ENCODE measurements at places on chromosomes 12 and 14.

DNA sequence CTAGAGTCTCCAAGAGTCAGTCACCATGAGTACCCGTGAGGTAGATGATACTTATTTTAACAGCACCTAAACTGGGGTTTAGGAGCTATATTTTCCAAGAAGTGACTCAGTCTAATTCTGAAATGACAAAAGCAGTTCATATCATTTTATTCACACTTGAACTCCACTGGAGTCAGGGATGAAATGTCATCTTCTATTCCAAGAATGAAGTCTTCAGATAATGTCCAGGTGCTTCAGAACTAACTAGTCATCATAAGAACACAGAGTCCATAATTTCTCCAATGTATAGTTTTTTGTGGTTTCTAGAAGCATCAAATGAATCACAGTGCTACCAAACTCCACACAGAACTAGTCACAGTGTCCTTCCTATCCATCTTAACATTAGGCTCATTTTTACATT is 13.3 kb downstream of the DNM1L start:
- H3K4me1 ChIP-seq, result no peaks in the 10 kb centered on the region
- no peak overlapping the region for H3K27ac ChIP-seq
- no peak for DNase-seq
- H3K36me3 ChIP-seq, result peaks cover 2% of the 10 kb centered on the region

GRCh38 chr12:118959985-118960560 is 21.3 kb upstream of the SRRM4 start:
- no peak overlapping the region for H3K27ac ChIP-seq
- no peak for DNase-seq
- H3K36me3 ChIP-seq, result no peaks in the 10 kb centered on the region
- no peaks in the 10 kb centered on the region for H3K27me3 ChIP-seq
- no peaks in the 10 kb centered on the region for H3K4me1 ChIP-seq
- H3K4me3 ChIP-seq, result no peak overlapping the region

DNA sequence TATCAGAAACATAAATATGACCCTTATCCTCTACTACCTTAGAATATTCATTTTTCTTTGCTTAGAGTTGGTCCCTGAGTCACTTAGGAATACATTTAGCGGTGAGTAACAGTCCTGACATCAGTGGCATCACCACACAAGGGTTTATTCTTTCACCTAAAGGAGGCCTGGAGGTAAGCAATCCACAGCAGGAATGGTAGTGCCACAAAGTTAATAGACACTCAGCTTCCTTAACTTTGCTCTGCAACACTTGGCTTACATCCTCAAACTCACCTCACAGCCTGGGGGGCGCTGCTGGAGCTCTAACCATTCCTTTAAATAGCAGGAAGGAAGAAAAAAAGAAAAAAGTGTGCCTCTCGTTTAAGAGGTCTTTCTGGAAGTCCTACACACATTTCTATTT is 29.1 kb downstream of the BBOF1 start:
- H3K36me3 ChIP-seq, result no peaks in the 10 kb centered on the region
- DNase-seq, result peak; percentile 20
- no peak overlapping the region for H3K27ac ChIP-seq
- no peaks in the 10 kb centered on the region for H3K4me1 ChIP-seq
- no peak overlapping the region for H3K4me3 ChIP-seq

GRCh38 chr14:43540948-43541347 is 966.1 kb downstream of the FSCB start:
- no peak overlapping the region for H3K27ac ChIP-seq
- DNase-seq, result no peak
- no peaks in the 10 kb centered on the region for H3K27me3 ChIP-seq
- no peaks in the 10 kb centered on the region for H3K36me3 ChIP-seq

DNA sequence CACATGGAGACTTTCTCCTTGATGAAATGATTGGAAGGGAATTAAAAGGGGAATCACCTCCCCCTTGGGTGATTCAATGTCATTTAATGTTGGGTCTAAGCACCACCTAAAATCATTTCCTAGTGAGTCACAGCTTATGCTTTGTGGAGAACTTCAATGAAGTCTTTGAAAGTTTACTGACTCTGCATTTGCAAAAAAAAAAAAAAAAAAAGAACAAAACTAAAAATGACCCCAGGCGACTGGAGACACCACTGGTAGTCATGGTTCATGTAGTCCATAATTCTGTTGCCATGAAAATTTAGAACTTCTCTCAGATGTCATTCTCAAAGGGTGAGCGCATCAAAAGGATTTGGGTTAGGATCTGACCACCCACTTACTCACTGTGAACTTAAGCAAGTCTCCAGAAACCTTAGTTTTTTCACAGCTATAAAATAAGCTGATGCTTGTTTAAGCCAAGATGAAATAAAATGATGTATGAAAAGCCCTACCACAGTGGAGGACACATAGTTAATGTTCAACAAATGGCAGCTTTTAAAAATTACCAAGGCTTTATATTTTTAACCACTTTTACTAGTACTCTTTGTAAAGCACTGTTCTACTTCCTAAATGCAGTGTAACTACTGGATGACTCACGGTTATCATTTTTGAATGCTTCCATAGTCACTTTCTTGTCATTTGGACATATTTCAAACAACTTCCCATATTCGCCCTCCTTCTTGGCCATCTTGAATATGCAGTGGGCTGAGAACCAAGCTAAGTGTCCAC is 18.1 kb upstream of the KSR2 start:
- no peaks in the 10 kb centered on the region for H3K4me1 ChIP-seq
- no peak for DNase-seq
- no peaks in the 10 kb centered on the region for H3K36me3 ChIP-seq

GRCh38 chr12:4855121-4855924 is 54.4 kb upstream of the KCNA1 start:
- H3K4me1 ChIP-seq, result no peaks in the 10 kb centered on the region
- no peak overlapping the region for H3K4me3 ChIP-seq
- H3K27ac ChIP-seq, result no peak overlapping the region
- H3K36me3 ChIP-seq, result no peaks in the 10 kb centered on the region

DNA sequence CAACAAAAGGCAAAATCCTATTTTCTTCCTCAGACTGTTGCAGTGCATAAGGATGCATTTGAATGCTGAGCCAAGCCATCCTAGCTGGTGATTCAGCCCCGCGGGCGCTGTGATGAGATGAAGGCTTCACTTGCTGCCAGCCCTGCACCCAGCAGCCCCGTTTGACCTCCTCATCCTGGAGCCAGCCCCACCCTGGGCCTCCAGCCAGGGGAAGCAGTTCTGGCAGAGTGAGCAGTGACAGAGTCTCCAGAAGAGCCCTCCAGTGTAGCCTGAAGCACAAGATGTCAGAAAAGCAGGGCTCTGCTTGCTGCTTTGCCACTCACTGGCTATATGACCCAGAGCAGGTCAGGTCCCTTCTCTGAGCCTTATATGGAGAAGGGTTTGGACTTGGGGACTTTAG is 96.2 kb upstream of the HSPB8 start:
- no peaks in the 10 kb centered on the region for H3K36me3 ChIP-seq
- H3K4me1 ChIP-seq, result no peaks in the 10 kb centered on the region
- H3K4me3 ChIP-seq, result no peak overlapping the region

DNA sequence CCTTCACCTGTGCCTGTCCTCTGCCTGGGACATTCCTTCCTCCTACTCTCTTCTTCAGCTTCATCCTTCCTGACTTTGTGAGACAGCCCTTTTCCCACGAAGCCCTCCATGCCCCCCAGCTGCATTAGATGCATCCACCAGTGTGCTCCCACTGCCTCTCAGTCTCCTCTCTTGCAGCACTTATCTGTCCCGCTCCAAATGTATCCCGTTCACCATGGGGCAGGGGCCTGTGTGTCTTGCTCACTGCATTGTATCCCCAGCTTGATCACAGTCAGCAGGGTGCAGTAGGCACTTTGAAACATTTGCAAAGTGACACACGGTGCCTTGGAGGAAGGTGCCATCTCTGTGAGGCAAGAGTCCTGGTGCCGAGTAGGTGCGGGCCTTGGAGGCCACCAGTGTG is 104.0 kb downstream of the SLC25A47 start:
- no peaks in the 10 kb centered on the region for H3K27me3 ChIP-seq
- no peak overlapping the region for H3K4me3 ChIP-seq
- H3K36me3 ChIP-seq, result no peaks in the 10 kb centered on the region
- H3K27ac ChIP-seq, result no peak overlapping the region
- H3K4me1 ChIP-seq, result no peaks in the 10 kb centered on the region
- DNase-seq, result no peak

GRCh38 chr12:108768591-108769500 is 37.5 kb upstream of the CORO1C start:
- H3K4me1 ChIP-seq, result no peaks in the 10 kb centered on the region
- no peak for DNase-seq
- no peaks in the 10 kb centered on the region for H3K36me3 ChIP-seq

GRCh38 chr12:83945871-83946270 is 966.7 kb downstream of the SLC6A15 start:
- no peaks in the 10 kb centered on the region for H3K4me1 ChIP-seq
- DNase-seq, result peak; percentile 31
- no peak overlapping the region for H3K4me3 ChIP-seq
- no peaks in the 10 kb centered on the region for H3K36me3 ChIP-seq
- H3K27me3 ChIP-seq, result no peaks in the 10 kb centered on the region

DNA sequence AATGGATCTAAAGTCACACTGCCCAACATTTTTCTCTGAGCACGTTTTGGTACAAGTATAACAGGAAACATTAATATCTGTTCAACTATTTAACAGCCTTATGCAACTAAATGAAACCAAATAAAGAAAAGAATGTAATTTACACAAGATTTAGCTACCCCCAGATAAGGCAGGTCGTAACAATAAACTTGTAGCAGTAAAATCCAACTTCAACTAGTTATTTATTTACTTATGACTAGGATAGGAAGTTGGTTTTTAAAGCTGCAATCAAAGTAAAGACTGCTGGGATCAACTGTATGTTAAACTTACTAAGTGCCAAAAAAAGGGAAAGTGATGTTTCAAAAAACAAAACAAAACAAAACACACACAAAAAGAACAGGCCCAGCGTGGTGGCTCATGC is 30.9 kb downstream of the FERMT2 start:
- no peaks in the 10 kb centered on the region for H3K27me3 ChIP-seq
- peaks cover 41% of the 10 kb centered on the region for H3K4me1 ChIP-seq
- peaks cover 2% of the 10 kb centered on the region for H3K36me3 ChIP-seq
- DNase-seq, result peak; percentile 51

- H3K4me1 ChIP-seq, result no peaks in the 10 kb centered on the region
- no peak overlapping the region for H3K27ac ChIP-seq
- H3K4me3 ChIP-seq, result no peak overlapping the region
- H3K27me3 ChIP-seq, result no peaks in the 10 kb centered on the region
- no peak for DNase-seq
- H3K36me3 ChIP-seq, result peaks cover 10% of the 10 kb centered on the region
These were observed 18.0 kb upstream of the ATF1 start for GRCh38 chr12:50745861-50746260.

DNA sequence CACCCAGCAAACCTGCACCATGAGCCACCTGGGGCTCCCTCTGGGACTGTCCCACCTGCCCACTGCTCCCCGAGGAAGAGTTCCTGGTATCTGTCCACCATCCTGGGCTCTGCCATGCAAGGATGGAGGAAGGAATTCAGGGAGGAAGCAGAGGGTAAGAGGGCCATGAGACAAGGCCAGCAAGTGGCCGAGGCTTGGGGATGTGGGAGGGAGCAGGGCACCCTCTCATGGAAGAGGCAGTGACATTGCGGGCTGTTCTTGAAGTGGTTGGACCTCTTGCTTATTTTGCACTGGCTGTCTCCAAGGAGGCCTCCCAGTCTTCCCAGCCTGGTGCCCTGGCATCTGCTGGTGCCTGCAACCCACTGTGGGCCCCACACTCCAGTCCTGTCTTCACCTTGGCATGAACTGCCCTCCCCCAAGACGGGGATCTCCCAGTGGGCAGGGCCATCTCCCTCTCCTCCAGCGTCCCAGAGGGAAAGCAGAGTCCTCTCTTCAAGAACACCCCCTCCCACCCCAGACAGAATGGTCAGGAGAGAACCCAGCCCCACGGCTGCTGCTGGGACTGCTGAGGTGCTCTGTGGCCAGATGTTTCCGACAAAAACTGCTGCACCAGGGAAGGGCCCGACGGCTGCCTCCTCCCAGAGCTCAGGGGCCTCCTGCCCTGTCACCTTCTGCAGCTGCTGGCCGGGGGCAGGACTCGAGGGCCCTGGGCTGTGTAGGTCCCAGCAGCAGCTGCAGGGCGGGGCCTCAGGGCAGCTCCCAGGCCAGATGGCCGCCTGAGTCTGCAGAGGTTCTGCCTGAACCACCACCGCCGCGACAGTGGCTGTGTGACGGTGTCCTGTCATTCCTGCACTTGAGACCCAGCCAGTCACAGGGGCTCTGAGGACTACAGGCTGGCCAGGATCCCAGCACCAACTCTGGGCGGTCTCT is 1.8 kb upstream of the AKT1 start:
- H3K4me1 ChIP-seq, result peaks cover 14% of the 10 kb centered on the region
- H3K4me3 ChIP-seq, result no peak overlapping the region
- no peak overlapping the region for H3K27ac ChIP-seq
- DNase-seq, result no peak
- no peaks in the 10 kb centered on the region for H3K27me3 ChIP-seq
- no peaks in the 10 kb centered on the region for H3K36me3 ChIP-seq

DNA sequence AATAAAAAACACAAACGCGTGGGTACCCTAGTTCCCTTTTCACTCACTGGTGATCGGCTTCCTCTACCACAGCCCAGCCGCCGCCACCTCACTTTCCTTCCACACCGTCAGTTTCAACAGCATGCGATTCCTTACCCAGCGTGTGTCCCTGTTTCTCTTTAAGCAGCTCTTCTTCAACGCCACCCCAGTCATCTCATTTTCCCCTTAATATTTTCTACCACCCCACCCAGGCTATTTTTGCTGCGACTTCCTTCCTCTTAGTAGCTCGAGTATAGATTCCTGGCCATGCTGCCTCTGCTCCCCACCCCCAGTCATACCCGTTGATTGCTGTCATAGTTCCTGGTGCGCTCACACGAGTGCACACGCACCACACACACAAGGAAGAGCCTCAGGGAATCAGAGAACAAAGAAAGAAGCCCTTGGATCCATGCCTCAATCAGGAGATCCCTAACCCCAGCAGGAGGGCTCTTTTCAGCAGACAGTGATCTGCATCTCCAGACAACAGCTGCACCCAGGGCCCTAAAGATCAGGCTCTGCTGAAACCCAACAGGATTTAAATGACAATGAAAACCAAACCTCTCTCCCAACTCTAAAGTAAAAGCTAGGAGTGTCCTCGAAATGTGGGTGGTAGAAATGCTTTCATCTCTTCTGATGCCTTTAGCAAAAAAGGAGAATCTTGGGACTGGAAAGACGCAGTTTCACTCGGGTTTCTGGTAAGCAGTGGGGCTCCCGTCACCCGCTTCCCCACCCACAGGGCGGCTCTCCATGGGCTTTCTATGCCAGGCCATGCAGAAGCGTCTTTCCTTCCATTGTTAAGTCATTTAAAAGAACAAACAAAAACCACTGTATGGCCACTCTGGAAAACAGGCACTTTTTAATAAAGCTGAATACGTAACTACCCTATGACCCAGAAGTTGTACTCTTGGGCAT is 23.8 kb downstream of the VPS37B start:
- H3K4me1 ChIP-seq, result peaks cover 32% of the 10 kb centered on the region
- H3K4me3 ChIP-seq, result peak overlapping the region; percentile 60

DNA sequence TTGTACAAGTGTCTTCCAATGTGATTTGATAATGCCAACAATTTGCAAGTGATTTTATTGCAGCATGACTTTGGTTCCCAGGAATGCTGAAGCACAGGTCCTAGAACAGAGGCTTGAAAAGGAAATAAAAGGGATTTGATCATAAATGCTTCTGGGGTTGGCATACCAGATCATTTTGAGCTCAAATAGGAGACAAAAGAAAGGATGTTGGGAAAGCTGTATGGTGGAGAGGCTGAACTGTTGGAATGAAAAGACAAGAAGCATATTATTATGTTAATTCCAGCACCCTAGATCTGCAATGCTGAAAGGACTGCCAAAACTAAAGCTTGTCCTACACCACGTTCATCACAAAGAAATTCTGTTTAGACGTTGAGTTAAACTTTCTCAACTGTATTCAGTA is 143.1 kb downstream of the BICD1 start:
- no peaks in the 10 kb centered on the region for H3K4me1 ChIP-seq
- no peak overlapping the region for H3K4me3 ChIP-seq
- H3K27me3 ChIP-seq, result no peaks in the 10 kb centered on the region
- no peak overlapping the region for H3K27ac ChIP-seq
- no peak for DNase-seq
- H3K36me3 ChIP-seq, result no peaks in the 10 kb centered on the region
